ENCODE measurements at places on chromosomes 4 and X.

DNA sequence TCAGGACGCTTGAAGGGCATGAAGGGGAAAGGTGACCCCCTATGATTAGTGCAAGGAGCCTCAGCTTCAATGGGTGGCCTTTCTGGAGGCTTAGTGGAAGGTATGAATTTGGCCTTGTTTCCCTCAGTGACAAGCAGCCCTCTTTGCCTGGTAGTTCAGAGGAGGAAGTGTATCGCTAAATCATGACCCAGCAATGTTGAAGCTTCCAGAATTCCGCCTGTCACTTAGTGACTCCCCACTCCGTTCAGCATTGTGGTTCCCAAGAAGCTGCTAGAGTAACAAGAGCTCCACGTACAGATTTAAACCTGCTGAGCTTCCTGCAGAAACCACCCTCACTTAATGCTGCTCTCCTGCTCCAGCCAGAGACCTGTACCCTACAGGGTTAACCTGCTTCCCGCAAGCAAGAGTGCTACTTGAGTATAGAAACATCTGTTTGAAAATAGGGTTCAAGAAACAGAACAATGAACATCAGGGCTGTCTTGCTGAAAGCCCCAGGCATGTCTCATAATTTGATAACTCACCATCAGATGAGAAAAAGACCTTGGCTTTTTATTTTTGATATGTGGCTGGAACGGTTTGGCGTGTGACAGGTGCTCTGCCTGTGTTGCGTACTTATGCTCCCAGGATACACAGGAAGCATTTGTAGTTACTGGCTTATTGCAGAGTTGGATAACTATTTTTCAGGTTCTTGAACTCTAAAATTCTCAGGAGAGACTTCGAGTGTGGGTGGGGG lies 105.2 kb downstream of the UCHL1 start:
- DNase-seq, result no peak

DNA sequence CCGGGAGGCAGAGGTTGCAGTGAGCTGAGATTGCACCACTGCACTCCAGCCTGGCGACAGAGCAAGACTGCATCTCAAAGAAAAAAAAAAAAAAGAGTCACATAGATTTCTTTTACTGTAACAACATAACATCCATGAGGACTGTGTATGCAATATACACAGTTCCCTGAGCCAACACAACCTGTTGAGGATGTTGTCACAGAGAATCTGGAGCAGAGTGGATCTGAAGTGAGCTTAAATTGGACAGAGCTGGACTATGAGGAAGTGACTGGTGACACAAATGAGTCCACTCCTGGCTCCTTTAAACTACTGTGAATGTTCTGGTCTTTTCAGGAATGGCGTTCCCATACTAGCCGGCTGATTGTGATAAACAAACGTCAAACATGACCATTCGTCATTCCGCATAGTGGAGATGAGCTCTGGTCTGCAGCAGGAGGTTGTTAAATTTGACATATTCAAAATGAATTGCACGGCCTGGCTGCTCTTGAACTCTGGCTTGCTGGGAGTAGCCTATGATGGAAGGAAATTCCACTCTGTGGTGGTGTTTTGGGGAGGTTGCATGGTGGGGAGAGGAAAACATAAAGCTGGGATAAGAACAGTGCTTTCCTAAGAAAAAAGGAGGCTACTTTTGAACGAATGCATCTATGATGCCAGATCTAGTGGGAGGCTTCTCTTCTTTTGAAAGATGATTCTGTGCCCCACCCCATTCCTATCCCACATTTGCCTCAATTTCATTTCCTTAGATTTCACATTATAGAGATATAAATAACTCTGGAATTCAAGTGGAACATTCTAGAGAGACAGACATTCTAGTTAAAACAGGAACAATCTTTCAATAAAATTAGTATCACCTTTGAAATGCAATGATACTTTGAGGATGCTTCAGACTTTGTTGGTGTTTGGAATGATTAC lies 149.5 kb downstream of the SHROOM3 start:
- no peak for DNase-seq

- no peak for DNase-seq
Measured at GRCh38 chrX:17369309-17369708, 5.7 kb upstream of the NHS start.

- no peak for DNase-seq
Measured at GRCh38 chr4:100895556-100896197, 377.9 kb upstream of the EMCN start.

GRCh38 chr4:119626943-119627266 lies 1.7 kb downstream of the PDE5A start:
- no peak for DNase-seq

GRCh38 chr4:120317713-120318112 lies 251.1 kb upstream of the MAD2L1 start:
- no peak for DNase-seq

DNA sequence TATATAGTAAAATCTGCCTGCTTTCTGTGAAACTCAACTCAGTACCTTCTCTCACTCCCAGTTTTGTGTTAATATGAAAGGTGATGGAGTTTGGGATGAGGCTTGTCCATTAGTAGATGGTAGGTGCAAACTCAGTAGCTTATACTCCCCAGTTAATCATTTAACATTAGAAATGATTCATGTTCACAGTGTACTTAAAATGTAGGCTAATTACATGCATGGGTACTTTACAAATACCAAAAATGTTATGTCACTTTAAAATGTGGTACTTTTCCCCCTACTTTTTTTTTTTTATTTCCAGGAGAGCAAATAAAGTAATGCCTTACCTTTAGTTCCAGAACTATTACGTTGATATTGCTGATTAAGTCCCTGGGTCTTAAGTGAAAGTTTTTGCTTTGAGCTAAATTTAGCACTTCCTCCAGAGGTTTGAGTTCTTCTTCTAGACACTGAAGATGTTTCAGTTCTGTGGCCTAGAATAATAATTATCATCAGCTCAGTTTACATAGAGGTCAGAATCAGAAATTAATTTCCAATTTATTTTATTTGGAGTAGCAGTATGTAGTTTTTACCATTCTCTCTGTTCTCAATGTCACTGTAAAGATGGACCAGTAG lies 3.0 kb downstream of the IL2 start:
- no peak for DNase-seq

Measured in IMR-90 (cell line).